HCEC 1CT (cell line): ENCODE measurements at places on chromosomes 1 and 21.
A peak's percentile ranks its signal among the peaks of the same experiment; 100 is the strongest.

- no peak for DNase-seq
Measured at GRCh38 chr21:40765811-40766210, 81.1 kb downstream of the DSCAM start.

GRCh38 chr21:26227130-26227529, 56.6 kb upstream of the APP start:
- no peak for DNase-seq

- no peak for DNase-seq
Measured at GRCh38 chr21:17775431-17776126, 43.6 kb downstream of the C21orf91 start.

DNA sequence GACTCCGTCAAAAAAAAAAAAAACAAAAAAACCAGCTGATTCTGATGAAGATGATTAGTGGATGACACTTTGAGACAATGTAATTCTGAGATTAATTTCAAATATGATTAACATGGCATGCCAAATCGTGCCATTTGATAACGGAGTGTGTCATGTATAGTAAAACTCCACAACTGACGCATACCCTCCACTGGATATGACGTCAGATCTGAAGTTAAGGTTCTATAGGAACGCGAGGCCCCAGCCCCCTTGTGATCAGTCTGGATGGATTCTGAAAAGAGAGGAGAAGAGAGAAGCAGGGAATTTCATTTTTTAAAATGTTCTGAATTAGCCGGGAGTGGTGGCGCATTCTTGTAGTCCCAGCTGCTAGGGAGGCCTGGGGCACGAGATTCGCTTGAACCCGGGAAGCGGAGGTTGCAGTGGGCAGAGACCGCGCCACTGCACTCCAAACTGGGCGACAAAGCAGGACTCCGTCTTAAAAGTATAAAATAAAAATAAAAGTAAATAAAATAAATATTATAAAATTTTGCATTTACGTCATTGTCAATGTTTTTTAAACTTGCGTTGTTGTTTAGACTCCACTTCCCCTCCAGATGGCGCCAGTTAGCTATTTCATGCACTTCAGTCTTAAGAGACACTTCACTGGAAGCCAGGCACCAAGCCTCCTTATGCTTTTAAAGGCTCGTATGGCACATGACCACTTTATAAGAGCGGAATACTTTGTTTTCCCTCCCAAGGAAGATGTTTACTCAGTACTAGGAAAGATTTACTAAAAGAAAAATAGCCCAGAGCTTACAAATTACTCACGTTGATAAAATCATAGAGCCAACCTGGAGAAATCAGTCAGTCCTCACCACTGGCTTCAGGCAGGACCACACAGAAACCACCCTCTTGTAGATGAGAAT, 65.5 kb downstream of the UBE2U start:
- DNase-seq = peak; percentile 67

DNA sequence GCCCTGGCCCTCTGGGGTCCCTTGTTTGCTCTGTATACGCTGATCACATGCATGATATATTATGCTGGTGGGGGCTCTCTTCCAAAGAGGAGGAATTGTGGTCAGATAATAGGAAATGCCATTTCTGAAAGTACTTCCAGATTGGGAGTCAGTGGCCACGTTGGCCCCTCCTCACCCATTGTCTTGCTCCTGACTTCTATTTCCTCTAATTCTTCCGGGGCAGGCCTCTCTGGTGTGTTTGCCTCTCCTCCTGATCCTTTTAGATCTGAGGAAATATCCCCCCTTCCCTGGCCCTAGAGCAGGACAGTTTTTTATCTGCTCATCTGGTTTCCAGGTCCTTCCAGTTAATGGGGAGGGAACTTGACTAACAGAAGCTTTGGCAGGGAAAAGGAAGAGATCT, 2.9 kb downstream of the VANGL2 start:
- DNase-seq = no peak
